ENCODE measurements at places on chromosomes 11 and 22.

- peak; percentile 91 for DNase-seq
Observed at GRCh38 chr11:111814557-111815320, 48.5 kb upstream of the PPP2R1B start.

GRCh38 chr11:78914503-78914902 lies 339.8 kb upstream of the NARS2 start:
- DNase-seq, result no peak

DNA sequence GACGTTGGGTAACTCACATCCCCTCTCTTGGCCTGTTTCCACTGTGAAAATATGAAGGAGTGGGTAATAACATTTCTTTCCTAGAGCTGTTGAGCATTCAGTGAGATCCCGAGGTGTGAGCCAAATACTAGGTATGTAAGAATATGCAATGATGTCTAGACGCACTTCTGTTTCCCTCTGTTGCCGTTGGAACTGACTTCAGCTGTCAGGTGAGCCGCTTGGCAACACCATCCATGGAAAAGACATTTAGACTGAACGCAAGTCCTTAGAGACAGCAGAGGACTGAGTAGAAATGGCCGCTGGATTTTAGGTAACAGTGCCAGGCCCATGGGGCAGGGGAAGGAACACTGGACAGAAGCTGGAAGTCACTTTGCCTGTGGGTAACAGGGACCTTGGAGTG lies 29.5 kb upstream of the SHANK2 start:
- no peak for DNase-seq

DNA sequence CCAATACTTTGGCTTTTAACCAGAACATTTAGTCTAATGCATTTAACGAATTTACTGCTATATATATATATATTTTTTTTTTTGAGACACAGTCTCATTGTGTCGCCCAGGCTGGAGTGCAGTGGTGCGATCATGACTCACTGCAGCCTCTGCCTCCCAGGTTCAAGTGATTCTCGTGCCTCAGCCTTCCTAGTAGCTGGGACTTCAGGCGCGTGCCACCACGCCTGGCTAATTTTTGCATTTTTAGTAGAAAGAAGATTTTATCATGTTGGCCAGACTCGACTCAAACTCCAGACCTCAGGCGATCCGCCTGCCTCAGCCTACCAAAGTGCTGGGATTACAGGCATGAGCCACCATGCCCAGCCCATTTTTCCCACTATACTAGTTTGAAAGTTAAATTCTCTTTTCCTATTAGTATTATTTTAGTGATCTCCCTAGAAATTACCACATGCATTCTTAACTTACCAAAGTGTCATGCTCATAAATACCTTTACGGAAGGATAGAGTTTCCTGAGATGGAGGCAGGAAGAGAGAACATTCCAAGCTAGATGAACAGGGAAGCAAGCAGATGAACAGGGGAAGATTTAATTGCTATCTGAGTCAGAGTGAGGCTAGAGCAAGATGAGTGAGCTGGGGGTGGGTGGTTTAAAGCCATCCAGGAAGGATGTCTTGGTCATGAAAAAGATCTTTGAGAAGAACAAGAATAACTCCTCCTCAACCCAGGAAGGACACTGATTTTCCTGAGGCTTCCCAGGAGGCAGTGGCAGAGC lies 4.4 kb upstream of the PGAP2 start:
- no peak for DNase-seq

DNA sequence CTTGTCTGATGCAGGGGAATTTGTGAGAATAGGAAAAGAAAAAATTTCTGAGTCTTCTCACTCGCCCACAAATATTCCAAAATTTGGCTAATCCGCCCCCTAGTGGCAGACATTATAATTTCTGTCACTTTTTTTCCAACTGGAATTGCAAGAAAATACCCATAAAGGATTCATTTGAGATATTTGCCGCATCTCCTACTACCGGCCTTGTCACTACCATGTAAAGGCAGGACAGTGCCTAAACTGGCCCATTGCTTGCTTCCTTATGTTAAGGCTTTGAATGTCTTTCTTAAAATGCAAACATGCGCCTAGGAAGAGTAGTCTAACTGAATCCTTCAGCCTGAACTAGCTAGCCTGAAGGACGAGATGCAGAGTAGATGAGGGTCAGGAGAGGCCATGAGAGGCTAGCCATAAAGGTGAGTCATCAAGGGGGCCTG lies 9.3 kb upstream of the CEP295 start:
- DNase-seq, result peak; percentile 43

DNA sequence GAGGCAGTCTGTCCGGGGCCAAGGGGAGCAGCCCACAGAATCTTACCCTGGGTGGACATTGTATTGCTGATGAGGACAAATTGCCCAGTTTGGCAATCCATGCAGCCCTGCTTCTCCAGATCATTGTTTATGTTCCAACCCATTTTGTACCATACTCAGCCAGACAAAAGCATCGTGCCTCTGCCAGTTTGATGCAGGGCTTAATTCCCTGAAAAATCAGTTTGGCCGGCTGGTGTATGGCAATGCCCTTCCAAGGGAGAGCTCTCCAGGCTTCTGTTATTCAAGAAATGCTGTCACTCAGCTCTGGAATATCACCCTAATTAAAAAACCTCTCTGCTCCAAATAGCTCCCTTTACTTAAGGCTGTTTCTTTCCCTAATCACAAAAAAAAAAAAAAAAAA lies 697.7 kb downstream of the TBC1D22A start:
- DNase-seq, result no peak

GRCh38 chr11:11971906-11972547 lies 36.4 kb downstream of the DKK3 start:
- DNase-seq, result no peak
